ENCODE measurements at places on chromosomes 5 and 9.

DNA sequence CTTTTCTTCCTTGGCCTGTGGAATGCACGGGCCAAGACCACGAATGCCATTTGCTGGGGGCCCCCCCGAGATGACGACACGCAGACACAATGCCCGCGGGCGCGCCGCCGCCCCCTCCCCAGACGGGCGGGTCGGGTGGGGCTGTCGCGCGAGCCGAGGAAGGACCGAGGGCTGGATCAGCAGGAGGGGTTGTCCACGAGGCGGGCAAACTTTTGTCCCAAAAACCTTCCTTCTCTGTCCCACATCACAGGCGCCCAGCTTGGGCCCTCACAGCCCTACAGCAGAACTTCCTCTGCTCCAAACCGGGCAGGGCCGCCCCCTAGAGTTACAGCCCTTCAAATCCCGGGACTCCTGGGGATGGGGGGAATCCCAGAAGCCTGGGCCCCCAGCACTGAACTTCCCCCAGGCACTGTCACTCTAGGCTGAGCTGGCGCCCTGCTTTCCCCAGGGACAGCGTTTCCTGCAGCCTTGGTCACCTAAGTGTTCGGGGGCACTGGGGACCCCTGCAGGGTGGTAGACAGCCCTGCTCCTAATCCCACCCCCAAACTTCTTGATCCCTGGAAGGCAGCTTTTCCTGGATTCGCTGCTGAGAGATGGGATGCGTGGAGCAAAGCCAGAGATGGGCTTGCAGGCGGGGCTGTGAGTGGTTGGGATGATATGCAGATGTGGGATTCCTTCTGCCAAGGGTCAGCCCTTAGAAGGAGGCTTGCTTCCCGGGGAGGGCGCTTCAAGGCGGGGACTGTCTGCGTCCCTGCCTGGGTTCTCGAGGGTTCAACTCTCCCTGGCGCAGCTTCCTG lies 980 bp downstream of the COL5A1 start:
- DNase-seq, result no peak

DNA sequence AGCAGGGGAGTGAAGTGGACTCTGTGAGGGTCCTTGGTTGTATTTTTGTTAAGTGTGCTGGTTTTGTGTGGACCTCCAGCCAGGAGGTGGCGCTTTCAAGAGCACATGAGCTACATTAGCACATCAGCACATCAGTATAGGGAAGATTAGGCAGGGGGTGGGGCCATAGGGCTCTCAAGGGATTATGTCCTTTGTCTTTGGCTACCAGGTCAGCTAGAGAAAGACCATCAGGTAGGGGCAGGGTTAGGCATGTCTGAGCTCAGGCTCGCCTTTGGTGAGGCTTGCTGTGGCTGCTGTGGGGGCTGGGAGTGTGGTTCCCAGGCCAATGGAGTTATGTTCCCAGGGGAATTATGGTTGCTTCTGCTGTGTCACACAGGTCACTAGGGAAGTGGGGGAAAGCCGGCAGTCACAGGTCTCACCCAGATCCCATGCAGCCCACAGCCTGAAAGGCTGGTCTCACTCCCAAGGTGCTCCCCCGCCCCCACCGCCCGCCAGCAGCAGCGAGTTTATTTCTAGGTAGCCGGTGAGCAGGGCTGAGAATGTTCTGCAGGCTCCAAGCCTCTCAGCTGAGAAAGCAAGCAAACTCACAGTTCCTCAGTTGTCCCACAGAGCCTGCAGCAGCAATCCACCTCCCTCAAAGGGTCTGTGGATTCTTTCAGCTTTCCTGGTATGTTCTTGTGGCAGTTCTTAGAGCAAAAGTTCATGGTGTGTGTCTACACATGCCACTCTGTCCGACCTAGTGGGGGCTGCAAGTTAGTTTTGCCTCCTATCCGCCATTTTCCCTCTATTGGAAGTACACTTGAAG lies 13.7 kb downstream of the OR1J1 start:
- DNase-seq, result no peak

- DNase-seq, result no peak
These were observed 140.0 kb downstream of the CDK5RAP2 start for GRCh38 chr9:120439926-120440325.

DNA sequence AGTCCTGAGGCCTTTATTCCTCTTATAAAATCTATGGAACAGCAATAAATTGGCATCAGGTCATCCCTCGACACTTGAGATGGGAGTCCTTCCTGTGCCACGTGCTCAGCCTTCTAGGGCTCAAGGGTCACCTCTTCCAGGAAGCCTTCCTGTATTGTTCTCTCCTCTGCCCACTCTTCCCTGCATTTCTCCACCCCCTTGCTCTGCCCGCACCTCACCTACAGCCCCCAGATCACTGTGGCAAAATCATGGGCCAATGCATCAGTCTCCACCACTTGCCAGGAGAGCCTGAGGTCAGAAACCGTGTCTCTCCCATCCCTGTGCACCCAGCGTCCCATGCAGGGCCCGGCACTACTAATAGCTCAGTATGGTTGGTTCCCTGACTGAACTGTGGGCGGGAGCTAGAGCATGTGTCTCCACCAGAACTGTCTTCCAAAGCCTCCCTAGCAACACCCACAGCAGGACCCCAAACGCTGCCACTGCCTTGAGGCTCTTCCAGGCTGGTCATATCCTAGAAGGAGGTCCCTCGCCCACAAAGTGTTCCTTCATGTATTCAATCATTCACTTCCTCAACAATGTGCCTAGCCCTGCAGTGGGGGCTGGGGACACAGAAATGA lies 13.5 kb downstream of the DUSP1 start:
- DNase-seq, result no peak

- DNase-seq, result no peak
These were observed 188.6 kb upstream of the DMRT1 start for GRCh38 chr9:652914-653313.
